Aortic smooth muscle cell (primary cell): ENCODE measurements at places on chromosomes 11 and 22. TPM values are rescaled to one million over a fixed set of nuclear protein-coding genes. Genes with fewer than 3 reads are reported as not detected.

PRRG4 gene
- 0.06 and 0.13 TPM in 2 replicates for total RNA-seq

SHANK3 gene
- total RNA-seq = 0.62 and 0.79 TPM in 2 replicates

C22orf15 gene
- total RNA-seq = 2.1 and 3.5 TPM in 2 replicates

ARHGAP20 gene
- 6.5 and 9.0 TPM in 2 replicates for total RNA-seq

TTC17 gene
- total RNA-seq = 65.1 and 68.1 TPM in 2 replicates
